Putamen (tissue), 1 donor: ENCODE measurements at places on chromosomes 13 and 19.

- no peak for DNase-seq
Measured at GRCh38 chr19:37074819-37075362, 3.3 kb upstream of the ZNF420 start.

DNA sequence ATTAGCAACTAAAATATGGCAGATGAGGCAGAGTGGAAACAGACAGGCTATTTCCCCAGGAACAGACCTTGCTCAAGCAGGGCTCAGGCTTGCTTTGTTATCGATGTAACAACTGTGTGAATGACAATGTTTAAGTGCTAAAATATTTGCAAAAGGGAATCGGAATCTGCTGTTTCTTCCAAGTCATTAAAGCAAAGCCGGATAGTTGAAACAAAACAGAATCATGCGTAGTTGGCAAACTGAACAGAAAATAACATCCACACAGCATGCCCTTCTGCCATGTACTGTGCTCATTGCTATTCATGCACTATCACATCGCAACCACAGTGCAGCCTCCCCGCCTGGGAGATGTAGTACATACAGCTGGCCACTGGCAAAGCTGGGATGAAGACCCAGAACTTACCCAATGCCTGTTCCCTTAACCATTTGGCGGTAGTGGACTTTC is 799.1 kb downstream of the DIAPH3 start:
- DNase-seq, result no peak

- peak; percentile 14 for DNase-seq
Measured at GRCh38 chr13:98144801-98145350, 2.0 kb downstream of the FARP1 start.

- DNase-seq, result no peak
Measured at GRCh38 chr13:79522583-79522982, 41.6 kb downstream of the NDFIP2 start.

DNA sequence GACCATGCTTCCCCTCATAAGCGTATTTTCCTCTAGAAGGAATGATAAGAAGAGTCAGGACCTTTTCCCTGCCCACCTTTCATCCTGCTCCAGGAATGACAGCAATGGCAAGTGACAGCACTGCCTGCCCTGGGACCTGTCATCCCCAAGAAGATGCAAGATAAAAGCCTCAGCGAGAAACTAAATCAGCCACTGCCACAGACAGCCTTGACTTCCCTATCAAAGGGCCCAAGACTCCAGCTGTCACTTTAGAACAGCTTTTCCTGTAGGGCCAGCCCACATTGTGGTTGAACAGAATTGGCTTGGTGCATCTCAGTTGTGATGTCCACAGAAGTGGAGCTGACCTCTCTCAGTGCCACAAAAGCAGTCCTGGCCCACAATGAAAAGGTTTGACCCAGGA is 1.1 kb downstream of the RAB8A start:
- DNase-seq, result no peak

- DNase-seq, result no peak
Measured at GRCh38 chr19:35890113-35890650, 10.2 kb downstream of the NFKBID start.

GRCh38 chr19:16293118-16294091 is 31.2 kb upstream of the KLF2 start:
- no peak for DNase-seq

DNA sequence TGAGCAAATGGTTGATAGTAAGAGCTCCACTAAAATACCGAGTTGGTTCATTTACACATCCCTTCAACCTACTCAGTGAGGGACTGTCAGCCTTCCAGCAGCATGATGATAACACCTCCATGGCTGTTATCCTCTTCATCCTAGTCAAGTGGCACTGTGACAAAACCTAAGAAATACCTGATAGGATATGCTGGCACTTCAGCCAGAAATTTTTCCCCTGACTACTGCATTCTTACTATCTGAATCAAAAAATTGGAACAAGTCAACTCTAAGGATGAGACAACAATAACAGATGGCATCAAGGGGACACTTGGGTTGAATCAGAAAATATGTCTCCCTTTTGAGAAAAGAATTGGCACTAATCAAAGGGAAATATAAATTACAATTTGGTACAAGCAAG is 193.9 kb downstream of the KCTD12 start:
- no peak for DNase-seq

- no peak for DNase-seq
Measured at GRCh38 chr13:113226873-113227450, 17.5 kb downstream of the CUL4A start.

DNA sequence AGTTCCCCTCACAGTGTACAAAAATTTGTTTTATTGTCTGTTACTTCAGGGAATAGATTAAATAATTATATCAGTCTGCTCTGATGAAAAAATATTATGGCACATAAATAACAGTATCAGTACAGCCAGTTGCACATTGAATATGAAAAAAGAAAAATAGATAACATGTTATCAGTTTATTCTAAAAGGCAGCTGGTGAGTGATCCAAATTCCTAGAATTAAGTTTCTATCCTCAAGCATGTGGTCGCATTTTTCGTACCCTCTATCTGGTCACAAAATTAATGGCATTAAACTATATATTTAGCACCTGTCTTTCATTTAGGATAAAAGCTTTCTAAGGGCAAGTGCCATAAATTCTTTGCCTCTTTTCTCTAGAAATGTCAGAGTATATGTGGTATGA is 944.8 kb upstream of the PCDH9 start:
- DNase-seq, result no peak

DNA sequence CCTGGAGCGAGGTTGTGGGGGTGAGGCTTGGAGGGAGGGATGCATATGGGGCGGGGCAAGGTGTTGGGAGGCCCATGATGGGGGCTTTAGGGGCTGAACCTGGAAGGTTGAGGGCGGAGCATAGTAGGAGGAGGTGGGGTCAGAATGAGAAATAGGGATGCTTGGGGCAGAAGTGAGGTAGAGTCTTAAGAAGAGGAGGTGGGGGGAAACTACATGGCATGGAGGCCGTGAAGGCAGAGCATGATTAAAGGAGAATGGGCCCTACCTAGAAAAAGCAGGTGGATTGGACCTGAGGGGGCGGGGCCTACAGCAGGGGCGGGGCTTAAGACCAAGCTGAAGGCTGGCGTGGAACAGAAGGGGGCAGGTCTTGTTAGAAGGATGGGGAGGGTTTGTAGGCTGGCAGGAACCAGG is 799 bp downstream of the NR1H2 start:
- DNase-seq, result no peak

DNA sequence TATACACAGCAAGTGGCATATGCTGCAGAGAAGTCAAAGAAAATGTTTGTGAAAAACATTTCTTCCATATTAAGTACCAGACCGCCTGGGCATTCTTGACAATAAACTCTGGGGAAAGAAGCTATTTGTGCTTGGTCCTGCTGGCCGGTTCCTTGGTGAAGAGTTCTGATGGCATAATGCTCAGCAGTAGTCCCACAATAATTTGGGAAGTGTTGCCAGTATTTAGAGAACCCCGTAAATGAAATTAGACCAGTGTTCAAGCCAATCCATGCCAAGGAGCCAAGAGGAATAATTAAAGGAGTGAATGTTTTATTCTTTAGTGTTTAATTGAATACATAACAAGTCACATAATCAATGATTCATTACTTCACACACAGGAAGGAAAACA is 6.3 kb downstream of the KCTD12 start:
- no peak for DNase-seq

DNA sequence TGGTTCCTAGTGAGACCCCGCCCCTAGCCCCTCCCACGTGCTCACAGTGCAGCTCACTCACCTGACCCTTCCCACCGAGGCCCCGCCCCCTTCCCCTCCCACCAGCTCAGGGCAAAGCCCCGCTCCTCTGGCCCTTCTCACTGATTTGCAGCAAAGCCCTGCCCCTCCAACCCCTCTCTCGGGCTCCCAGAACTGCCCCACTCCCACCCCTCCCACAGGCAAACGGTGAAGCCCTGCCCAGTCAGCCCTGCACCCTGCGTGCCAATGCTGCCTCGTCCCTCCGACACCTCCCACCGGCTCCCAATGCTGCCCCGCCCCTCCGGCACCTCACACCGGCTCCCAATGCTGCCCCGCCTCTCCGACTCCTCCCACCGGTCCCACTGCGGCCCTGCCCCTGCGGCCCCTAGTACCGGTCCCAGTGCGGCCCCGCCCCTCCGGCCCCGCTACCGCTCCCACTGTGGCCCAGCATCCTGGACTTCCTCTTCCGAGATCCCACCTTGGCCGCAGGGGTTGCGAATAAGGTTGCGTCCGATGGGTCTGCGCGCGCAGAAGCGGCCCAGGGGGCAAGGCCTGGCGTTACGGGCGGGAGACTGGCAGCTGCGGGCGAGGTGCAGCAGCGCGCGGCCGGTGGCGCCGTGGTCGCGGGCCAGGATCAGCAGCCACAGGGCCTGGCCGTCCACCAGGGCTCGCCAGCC is 834 bp downstream of the FBXO27 start:
- peak; percentile 71 for DNase-seq

- no peak for DNase-seq
Measured at GRCh38 chr13:93260591-93260990, 34.0 kb downstream of the GPC6 start.

- no peak for DNase-seq
Measured at GRCh38 chr13:111043575-111043982, 71.5 kb upstream of the ARHGEF7 start.

- no peak for DNase-seq
Measured at GRCh38 chr13:30354493-30355383, 47.4 kb upstream of the KATNAL1 start.

- no peak for DNase-seq
Measured at GRCh38 chr13:111367340-111367739, 46.9 kb downstream of the TEX29 start.

DNA sequence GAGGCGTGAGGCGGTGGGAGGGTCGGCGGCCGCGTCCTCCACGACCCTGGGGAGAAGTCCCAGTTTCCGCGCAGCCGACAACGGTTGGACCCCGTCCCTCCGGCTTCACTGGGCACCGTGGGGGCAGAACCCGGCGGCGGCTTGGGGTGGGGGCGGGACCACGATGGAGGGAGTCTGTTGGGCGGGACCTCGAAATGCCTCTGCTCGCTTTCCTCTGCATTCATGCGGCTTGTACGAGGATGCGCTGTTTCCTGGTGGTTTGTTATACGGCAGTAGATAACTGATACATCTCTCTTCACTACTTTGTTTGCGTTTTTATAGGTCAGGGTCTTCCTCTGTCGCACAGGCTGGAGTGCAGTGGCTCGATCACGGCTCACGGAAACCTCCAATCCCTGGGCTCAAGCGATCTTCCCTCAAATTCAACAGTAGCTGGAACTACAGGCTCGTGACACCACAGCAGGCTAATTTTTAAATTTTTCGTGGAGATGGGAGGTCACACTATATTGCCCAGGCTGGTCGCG is 24.6 kb upstream of the ZNF846 start:
- no peak for DNase-seq

DNA sequence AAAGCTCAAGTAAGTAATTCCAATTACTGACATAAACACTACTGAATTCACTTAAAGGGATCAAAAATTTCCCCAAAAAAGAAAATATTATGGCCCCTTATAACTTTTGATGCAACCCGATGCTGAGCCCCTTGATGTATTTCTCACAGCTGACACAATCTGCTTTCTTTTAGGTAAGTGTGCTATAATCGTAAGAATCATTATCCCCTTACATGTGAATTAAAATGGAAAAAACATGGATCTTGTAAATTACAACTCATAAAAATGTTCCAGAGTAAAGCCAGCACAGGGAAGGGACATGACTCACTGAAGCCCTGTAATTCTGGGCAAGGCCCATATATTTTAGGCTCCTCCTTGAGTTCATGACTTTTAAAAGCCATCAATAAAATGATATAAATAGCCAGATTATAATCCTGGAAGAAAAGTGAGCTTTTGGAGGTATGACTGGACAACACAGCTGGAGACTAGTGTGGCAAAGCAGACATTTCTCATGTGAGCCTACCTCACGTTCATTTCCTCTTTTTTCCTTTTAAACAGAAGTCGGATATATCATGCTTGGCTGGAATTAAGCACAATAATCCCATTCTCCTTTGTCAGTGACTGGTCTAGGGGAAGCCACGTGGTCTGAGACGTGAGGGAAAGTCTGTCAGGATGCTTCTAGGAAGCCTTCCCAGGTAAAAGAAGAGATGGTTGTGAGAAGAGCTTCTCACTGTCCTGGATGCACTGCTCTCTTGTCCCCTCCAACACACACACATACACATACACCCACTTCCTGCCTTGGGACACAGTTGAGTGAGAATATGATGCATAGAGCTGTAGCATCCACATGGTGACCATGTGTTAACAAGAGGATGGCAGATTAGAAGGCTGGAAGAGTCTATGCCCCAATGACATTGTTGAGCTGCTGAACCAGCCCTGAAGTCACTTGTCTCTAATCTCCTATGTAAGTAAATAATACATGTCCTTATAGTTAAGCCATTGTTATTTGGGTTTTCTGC is 165.4 kb downstream of the RGCC start:
- DNase-seq, result no peak

DNA sequence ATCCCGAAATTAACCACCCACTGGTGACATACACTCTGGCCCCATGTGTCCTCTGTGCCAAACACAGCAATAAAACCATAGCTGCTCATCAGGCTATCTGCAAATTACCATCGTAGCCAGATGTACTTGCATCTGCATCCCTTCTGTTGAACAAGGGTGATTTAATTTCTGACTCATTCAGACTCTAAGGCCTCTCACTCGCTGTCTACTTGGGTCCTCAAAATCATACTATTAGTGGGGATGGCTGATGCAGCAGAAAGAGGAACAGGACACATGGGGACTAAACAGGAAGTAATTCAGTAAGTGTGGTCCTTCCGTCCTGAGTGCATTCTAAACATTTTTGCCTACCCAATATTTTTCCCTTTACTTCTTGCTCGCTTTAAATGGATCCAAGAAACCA is 2275.0 kb upstream of the PCDH20 start:
- DNase-seq, result no peak

DNA sequence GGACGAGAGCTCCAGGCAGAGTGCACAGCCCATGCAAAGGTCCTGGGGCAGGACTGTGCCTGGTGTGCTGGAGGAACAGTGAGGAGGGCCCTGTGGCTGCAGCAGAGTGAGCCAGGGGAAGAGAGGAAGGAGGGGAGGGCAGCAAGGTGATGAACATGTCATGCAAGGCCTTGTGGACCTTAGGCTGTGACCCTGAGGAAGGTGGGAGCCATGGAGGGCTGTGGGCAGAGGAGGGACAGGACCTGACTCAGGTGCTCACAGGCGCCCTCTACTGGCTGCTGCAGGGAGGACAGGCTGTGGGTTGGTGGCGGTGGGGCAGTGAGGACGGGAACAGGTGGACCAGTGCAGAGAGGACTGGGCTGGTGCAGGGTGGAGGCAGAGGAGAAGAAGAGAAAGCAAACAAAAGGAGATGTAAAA is 170.3 kb downstream of the PTPRS start:
- no peak for DNase-seq

DNA sequence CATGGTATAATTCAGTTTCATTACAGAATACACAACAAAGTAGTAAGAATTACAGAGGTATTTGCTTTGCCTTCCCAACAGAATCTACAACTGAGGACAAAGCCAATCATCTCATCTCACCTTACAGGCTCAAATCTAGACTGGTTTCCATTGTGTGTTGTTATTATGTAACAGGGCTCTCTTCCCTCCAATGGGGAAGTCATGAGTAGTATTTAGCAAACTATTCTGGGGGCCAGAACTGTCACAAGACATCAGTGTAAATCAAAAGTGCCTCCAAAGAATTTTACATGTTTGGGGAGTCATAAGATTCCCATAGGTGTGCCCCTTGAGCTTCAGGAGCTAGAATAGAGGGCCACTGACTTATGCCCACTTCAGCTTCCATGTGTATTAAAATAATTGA is 187.0 kb upstream of the EDNRB start:
- DNase-seq, result no peak
